ENCODE measurements at places on chromosomes 2 and 18.

GRCh38 chr2:231379266-231380215 lies 16.0 kb upstream of the B3GNT7 start:
- no peak for DNase-seq

- no peak for DNase-seq
These were observed 1.6 kb upstream of the ADNP2 start for GRCh38 chr18:80107426-80107825.

DNA sequence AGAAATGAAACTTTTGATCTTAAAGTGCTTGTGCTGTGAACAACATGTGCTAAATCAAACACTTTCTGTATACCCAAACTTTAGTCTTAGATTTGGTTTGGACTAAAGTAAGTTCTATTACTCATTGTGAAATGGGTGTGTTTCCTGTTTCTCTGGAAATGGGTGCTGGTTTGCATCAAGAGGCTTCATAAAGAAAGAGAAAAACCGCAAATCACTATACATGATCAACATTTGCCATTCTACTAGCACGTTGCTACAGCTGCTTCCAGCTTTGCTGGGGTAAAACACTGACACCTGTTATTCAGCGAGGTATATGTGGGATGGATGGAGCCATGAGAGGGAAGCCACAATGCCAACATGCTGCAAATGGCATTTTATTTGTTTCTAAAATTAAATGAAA lies 547.0 kb upstream of the ACVR2A start:
- peak; percentile 33 for DNase-seq

DNA sequence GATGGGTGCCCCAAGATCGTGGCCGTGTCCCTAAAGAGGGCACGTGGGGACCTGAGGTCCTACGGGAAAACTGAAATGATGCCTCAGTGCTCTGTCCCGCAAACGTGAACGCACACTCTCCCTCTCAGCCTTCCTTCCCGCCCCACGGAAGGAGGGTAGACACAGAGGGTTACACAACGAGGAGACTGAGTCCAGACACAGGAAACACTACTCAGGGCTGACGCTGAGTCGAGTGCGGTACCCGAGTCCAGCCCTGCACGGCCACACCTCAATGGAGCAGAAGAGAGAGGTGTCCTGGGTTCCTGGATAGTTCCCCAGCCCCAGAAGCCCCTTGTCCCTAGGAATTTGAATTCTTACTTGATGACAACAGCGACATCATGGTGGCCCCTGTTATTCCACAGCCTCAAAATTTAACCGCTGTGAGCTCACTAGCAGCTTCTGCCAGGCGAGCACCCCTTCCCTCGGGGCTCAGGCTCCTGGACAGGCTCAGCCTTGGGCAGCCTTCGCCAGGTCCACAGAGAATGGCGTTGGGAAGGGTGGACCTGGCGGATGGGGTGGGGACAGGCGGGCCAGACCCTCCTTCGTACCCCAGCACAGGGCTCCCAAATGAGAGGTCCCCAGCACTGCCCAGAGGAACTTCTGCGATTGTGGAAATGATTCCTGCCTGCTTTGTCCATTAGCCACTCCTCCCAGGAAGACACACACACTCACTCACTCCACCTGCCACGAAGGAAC lies 980 bp upstream of the RNPEPL1 start:
- no peak for DNase-seq

DNA sequence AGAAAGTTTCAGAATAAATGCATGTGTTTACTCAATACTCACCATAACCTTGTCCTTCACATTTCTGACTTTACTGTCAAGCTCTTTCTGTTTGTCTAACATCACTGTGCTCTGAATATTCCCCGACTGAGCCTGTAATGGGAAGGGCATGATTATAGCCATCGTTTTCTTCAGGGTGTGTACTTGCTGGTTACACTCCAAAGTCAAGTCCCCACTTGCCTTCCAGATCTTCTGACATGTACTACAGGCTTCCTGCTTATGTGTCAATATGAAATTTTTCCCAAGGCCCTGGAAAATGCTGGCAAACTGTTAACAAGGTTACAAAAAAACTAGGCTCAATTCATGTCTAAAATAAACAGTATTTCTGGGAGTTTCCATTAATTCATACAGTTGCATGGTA lies 12.9 kb downstream of the STAT1 start:
- no peak for DNase-seq

DNA sequence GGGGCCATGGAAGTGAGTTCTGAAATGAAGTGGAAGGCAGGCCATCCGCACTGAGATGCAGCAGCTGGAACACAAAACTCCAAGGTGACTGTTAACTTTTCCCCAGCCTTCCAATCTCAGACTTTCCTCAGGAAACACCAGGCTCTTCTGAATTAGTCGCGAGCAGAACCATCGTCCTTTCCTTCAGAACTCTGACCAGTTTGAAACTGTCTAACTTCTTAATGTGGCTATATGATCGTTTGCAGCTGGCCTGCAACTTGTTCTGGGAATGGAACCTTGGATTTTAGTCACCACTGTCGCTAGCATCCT lies 620 bp upstream of the RPL37A start:
- no peak for DNase-seq

DNA sequence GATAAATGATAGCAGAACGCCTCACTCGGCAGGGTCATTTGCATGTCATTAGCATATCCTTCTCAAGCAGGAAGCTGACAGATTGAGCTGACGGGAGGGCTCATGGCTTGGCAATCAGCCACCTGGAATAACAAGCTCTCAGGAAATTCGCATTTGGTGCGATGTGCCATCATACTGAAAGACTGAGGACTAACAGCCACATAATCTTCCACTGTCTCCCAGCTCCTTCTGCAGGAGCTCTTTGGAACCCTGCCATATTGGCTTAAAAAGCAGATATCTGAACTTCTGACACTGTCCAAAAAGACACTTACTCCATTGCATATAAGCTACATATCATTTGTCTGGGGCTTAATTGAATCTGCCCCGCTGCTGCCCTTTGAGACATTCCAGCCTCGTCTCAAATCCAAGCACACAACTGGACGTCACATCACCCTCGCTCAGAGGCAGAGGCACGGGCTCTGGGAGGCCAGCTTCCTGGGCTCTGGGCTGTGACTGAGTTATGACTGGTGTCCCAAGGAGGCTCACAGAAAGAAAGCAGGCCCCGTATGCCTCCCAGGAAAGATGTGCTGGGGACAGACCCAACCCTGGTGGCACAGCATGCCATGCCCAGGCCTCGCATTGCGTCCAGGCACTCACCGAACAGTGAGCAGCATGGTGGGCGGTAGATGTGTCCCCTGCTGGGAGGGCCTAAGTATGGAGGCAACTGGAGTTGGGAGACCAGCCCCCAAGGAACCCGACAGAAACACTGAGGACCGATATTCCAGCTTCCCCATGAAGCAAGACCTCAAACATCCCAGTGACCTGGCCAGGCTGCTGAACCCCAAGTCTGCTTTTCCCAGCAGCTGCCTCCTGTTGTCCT lies 228.0 kb downstream of the ATAD2B start:
- no peak for DNase-seq

GRCh38 chr2:58350484-58350883 lies 109.4 kb upstream of the FANCL start:
- DNase-seq, result no peak

DNA sequence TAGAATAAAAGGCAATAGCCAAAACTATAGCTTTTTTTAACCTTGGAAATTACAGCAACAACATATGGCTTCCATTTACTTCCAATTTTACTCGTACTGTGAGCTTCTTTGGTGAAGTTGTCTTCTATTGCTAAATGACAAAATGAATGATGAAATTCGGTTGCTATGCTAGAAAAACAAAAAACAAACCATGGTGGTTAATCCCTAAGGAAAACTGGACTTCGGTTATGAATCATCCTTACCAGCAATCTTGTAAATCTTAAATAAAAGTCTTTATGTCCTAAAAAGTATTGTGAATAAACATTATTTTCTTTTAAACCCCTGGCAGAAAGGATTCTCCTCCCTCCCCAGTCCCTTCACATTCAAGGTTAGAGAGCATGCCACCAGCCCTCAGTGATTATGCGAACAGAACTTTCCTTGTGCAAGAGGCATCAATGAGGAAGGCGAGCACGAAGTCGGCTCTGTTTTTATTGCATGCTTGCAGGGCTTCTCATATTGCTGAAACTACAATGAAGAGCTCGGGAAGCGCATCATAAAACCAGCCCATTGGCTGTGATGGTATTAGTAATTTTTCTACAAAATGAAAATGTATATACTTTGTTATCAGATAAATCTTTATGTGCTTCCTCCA lies 62.9 kb downstream of the ZNF521 start:
- DNase-seq, result no peak

DNA sequence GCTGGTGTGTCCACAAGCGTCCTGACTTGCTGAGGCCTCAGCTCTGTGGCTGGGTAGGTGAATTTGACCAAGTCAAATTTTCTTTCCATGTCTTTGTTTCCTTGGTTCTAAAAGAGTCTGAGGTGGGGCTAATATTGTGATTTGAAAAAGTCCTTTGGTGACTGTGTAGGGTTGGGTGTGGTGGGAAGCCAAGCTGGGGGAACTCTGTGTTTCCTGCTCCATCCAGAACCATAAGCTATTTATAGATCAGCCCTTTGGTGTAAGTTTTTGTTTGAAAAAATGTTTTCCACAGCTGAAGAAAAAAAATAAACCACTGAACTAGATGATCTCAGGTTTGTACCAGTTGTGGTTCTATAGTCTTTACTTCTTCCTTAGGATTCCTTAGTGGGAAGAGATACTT lies 462.7 kb downstream of the TGIF1 start:
- DNase-seq, result no peak

DNA sequence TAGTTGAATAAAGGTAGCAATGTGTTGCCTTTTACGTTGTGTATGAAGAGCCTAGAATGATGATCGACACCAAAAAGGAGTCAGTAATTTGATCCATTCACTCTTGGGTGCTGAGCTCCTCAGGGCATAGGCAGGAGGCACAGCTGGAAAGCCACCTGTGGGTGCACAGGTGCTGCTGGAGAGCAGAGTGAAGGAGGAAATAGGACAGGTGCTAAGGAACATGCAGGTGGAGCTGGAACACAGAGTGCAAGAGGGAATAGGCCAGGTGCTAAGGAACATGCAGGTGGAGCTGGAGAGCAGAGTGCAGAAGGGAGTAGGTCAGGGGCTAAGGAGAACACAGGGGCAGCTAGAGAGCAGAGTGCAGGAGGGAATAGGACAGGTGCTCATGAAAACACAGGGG lies 86.1 kb downstream of the SH3YL1 start:
- DNase-seq, result no peak

DNA sequence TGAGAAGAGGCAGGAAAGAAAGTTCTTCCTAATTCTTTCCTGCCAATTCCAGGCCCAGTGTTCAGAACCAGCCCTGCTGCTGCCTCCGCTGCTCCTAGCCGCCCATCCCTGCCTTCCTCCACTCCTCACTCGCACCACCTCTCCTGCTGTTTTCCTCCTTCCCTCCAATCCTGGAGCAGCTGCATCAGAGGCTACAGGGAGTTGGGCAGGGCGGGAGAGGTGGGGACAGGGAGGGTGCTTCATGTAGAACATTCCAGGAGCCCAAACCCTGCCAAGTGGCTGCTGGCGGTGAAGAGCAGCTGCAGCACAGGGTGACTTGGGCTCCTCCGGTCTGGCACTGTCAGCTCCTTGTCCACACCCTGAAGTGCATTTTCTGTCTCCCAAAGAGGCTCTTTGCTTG lies 176.3 kb downstream of the TNS1 start:
- no peak for DNase-seq

GRCh38 chr2:199440118-199440517 lies 17.6 kb downstream of the SATB2 start:
- DNase-seq, result no peak

DNA sequence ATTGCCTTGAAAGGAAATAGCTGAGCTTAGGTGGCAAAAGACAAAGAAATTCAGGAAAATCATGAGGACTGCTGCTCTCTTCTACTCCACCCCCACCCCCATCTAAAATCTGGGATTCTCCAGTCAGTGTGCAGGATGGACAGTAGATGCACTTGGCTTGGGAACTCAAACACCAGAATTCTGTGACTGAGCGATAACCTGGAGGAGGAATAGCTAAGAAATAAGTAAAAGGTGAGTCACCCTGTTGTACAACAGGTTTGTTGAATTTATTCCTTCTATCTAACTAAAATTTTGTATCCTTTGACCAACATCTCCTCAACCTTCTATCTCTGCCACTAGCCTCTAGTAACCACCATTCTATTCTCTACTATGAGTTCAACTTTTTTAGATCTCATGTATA lies 1029.9 kb upstream of the ACVR2A start:
- DNase-seq, result no peak

GRCh38 chr2:152523091-152523490 lies 188.1 kb downstream of the FMNL2 start:
- no peak for DNase-seq

Measured in stimulated activated CD4-positive, alpha-beta T cell treated with anti-CD3 and anti-CD28 coated beads, Interleukin-2, amount 100 ng/mL, for 4 hours (primary cell).